ENCODE measurements at places on chromosomes 12 and 14. TPM values are rescaled to one million over a fixed set of nuclear protein-coding genes. Genes with fewer than 3 reads are reported as not detected.

Gene OTX2
- not detected for total RNA-seq

Gene GRIP1
- total RNA-seq, result 0.29 TPM

Gene KRT82
- total RNA-seq, result not detected

Gene ARF3
- 104 TPM for total RNA-seq

Gene ACOT2
- total RNA-seq, result 11.3 TPM

Gene ZNF891
- total RNA-seq, result 1.9 TPM

Gene CLEC6A
- total RNA-seq, result not detected

Gene TMEM132D
- not detected for total RNA-seq

Gene MYO1H
- total RNA-seq, result not detected

Gene FOXN3
- total RNA-seq, result 72.7 TPM

Gene FITM1
- 1.4 TPM for total RNA-seq

Gene MYH6
- not detected for total RNA-seq

Gene MUCL1
- not detected for total RNA-seq

Gene ALX1
- not detected for total RNA-seq

Gene RBMS2
- 5.5 TPM for total RNA-seq

Gene SLC38A4
- total RNA-seq, result not detected

Gene IGFBP6
- total RNA-seq, result 3.1 TPM

Gene IRAK3
- 0.40 TPM for total RNA-seq

Gene EXD2
- total RNA-seq, result 3.4 TPM

Gene VDR
- total RNA-seq, result 13.2 TPM

Gene GNPTAB
- total RNA-seq, result 109 TPM

Gene DCN
- total RNA-seq, result not detected

Gene ATXN2
- total RNA-seq, result 37.8 TPM

Gene SOAT2
- total RNA-seq, result 10.8 TPM

Gene GPRC5D
- not detected for total RNA-seq

Gene KCNH3
- 5.3 TPM for total RNA-seq

Gene SLCO1C1
- not detected for total RNA-seq

Gene BBOF1
- 1.3 TPM for total RNA-seq

Gene RNASE2
- not detected for total RNA-seq

Gene KRT85
- not detected for total RNA-seq

Gene WNT5B
- total RNA-seq, result not detected

Gene MARCHF9
- 24.4 TPM for total RNA-seq

Gene SLC25A47
- total RNA-seq, result not detected

Gene ALDH1L2
- 0.18 TPM for total RNA-seq

Gene SLC2A14
- 0.18 TPM for total RNA-seq

Gene ETFBKMT
- total RNA-seq, result 1.4 TPM

Gene CCDC198
- total RNA-seq, result not detected

Gene SOX5
- total RNA-seq, result not detected

Gene TBX3
- total RNA-seq, result not detected

Gene CD27
- total RNA-seq, result 131 TPM

Gene FAM186B
- 0.18 TPM for total RNA-seq
